Activated T-cell treated with anti-CD3 and anti-CD28 coated beads for 1 hour (primary cell): ENCODE measurements at places on chromosomes 13 and 19.

- no peak for DNase-seq
Observed at GRCh38 chr19:9836021-9836420, 903 bp downstream of the PIN1 start.

DNA sequence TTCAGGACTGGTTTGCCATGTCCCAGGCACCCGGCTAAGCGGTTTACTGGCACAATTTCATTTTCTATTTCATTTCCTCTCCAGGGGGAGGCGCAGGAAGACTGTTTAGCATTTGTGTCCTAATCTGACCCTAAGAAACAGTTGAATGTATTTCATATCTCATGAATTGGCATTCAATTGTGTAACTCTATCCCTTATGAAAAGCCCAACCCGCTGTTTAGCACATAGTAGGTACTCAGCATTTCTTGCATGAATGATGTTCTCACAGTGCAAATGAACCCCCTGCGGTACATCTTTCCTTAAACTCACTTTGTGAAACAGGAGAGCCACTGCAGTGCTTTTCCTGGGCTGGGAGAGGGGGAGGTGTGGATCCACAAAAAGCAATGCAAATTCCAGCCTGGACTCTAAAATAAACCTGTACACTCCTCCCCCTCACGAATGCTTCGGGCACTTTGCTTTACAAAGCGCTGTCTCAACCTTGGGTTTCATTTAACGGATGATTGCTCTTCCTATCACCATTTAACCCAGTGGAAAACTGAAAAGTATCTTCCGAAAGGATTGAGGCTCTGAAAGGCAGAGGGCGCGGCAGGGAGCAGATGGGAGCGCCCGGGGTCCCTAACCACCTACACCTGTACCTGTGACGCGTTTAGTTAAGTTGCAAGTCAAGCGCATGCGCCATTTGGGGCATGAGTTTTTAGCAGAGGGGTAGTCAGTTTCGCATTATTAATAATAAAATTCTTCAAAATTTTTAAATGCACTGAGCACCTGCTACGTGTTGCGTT lies 1.2 kb upstream of the EEF2 start:
- peak; percentile 47 for DNase-seq

DNA sequence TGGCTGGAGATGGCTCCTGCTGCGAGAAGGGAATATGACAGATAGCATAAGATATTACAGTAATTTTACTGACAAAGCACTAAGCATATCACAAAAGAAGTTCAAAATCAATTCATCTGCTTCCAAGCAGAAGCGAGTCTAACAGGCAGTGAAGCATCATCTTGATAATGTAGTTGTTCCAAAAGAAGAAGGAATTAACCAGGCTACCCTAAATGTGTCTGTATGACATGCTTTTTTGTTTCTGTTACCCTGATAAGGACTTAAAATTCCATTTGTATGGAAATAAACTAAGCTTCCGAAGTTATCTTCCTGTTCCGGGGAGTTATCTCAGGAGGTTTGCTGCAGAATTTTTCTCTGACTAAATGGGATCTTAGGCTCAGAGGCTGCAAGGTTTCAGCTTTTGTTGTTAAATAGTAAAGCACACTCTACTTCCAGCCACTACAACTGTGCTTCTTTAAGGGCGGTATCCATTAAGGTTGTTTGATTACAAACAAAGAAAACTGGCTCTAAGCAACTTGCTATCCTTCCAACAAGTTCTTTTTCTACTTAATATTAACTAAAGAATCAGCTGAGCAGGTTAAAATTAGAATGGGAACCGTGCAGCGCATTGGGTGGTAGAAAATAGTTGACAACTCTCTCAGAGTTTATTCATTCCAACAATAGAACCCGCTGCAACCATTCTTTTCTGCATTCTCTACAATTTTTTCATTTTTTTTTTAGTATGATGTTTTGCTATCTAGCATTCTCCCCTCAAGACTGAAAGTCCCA lies 607.3 kb downstream of the UQCRFS1 start:
- no peak for DNase-seq

- DNase-seq = no peak
Observed at GRCh38 chr13:89943139-89943538, 1404.3 kb upstream of the MIR17HG start.

- peak; percentile 76 for DNase-seq
Observed at GRCh38 chr19:17346109-17346671, 8.8 kb downstream of the GTPBP3 start.

DNA sequence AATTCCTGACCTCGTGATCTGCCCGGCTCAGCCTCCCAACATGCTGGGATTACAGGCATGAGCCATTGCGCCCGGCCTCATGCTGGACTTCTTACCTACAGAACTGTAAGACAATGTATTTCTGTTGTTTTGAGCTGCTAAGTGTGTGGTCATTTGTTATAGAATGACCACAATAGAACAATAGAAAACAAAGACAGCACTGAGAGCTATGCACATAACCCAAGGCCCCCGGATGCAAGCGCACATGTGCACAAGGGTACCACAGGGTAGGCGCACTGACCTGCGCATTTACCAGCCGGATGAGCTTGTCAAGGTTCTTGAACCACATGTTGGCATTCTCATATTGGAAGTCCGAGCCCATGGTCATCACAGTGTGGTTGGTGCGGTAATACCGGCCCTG lies 5.6 kb downstream of the MAN2B1 start:
- DNase-seq = no peak

DNA sequence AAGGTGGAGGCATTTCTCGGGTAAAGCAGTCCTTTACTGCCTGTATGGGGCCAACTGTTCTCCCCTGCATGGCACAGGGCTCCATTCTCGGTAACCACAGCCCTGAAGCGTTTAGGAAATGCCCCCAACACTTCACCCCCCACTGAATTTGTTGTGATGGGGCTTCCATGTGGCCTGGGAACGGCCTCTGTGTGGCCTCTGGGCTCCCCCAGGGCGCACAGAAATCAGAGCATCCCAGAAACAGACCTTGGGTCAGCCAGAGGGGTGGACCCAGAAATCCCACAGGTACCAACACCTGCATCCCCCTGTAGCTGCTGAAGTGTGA lies 153.7 kb upstream of the VSTM2B start:
- DNase-seq = no peak

- no peak for DNase-seq
Observed at GRCh38 chr13:114103801-114104654, 28.4 kb downstream of the RASA3 start.

DNA sequence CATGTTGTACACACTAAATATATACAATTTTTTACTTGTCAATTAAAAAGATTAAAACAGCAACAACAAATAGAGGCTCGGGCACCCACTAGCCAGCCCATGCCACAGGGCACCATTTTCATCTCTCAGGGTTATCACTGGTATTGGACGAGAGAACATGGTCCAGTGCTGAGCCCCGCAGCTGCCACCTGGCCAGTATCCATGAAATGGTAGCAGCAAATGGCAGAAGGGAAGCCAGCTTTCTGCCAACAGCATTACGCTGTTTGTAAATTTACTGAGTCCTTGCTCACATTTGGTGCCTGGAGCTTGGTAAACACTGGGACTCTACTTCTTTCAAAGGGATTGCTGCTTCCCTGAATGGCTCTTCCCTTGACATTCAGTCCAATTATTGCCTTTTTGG lies 87.9 kb upstream of the WASF3 start:
- DNase-seq = no peak
